ENCODE measurements at places on chromosomes 1 and 21.

DNA sequence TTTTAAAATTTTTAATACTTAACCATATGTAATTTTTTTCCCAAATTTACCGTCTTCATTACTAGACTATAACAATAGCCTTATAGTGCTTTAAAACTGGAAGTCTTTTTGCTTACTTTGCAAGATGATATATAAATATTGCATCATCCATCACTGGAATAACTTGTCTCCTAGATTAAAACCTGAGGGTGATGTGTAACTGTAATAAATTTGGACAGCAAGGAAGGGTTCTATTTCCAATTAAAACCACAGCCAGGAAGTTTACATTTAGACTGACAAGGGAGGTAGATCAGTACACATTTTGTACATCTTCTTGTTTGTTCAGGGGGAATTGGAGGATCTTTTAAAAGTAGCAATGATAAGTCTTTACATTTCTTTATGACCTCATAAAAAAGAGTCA is 21.9 kb downstream of the NTNG1 start:
- no peak for DNase-seq

DNA sequence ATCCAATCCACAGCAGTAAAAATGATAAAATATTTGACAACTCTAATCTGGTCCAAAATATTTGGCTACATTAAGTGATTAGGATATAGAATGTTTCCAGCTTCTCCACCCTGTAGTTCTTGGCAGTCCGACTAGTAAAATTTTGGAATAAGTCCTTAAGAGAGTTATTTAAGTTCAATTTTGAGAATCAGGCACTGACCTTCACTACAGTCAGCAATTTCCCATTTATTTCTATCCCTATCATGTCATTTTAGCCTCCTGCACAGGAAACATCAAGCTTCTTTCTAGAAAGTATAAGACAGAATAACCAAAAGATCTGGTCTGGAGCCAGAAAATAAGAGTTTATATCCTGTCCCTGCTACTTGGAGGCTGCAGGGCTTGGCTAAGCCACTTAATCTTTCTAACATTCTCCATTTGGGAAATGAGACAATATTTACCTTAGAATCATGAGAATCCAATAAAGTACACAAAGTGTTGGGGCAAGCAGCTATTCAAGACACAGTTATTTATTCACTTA is 162.2 kb downstream of the DPYD start:
- no peak for DNase-seq

- DNase-seq = no peak
Observed at GRCh38 chr1:228465571-228466146, 21.5 kb upstream of the RNF187 start.

DNA sequence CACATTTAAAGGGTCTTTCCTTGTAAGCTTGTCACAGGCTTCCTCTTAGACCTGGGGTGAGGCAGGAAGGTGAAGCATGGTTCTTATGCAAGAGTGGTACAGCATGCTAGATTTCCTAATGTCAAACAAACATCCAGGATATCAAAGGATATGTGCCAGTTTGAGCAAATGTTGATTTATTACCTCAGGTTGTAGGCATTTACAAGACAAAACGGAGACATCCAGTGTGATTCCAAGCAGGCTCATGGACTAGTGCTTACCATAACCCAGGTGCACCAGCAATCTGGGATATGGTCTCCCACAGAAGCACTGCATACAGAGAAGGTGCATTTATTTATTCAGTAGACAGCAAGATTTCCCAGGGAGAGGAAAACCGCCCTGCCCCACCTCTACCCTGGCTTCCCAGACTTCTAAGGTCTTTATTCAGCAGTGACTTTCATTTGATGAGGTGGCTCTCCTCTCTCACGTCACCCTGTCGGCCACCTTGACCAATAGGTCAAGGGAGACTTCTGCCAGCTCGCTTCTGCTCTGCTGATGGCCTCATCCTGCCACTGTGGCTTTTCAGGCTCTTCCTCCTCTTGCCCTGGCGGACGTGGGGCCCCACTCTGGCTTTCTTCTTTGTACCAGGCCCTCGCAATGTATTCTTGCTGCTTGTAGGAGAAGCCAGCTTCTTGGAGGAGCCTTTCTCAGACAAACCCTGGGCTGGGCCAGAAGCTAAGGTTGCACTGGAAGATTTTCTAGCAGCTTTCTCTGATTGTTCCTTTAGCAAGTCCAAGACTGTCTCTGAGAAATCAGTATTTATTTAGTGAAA is 25.6 kb downstream of the HHIPL2 start:
- no peak for DNase-seq

- no peak for DNase-seq
Observed at GRCh38 chr21:41750051-41750450, 16.8 kb downstream of the RIPK4 start.

DNA sequence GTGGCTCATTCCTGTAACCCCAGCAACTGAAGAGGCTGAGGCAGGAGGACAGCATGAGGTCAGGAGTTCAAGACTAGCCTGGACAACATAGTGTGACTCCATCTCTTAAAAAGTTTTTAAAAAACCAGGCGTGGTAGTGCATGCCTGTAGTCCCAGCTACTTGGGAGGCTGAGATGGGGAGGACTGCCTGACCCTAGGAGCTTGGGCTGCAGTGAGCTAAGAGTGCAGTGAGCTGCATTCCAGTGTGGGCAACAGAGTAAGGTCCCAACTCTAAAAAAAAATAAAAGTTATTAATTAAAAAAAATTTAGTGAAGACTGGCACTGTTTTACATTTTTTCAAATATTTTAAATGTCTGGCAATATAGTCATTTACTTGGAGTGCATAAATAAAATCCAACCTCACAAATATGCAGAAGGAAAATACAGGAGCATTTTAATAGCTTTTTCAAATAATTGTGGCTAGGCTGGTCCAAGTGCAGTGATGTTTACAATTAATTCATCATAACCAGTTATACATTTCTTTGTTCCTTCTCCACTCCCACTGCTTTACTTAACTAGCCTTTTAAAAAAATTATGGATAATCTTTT is 10.8 kb downstream of the ZBTB8OS start:
- no peak for DNase-seq
